ENCODE measurements at places on chromosomes 13 and 19. TPM values are rescaled to one million over a fixed set of nuclear protein-coding genes. Genes with fewer than 3 reads are reported as not detected.

Gene ZNF471
- total RNA-seq: 2.3 TPM

Gene CNN2
- 270 TPM for total RNA-seq

Gene USHBP1
- total RNA-seq: not detected

Gene SYDE1
- total RNA-seq: 19.4 TPM

Gene ZNF880
- 28.9 TPM for total RNA-seq

Gene FBXO27
- under 0.01 TPM for total RNA-seq

Gene CCDC8
- total RNA-seq: 10.2 TPM

Gene ZNF441
- 9.7 TPM for total RNA-seq

Gene SERPINE3
- total RNA-seq: not detected

All from IMR-90 (cell line).